AG08396 (cell line): ENCODE measurements at places on chromosomes 1 and 21.

GRCh38 chr1:200740571-200741208, 2.0 kb downstream of the CAMSAP2 start:
- DNase-seq: no peak

GRCh38 chr1:45567911-45568310, 15.9 kb upstream of the NASP start:
- no peak for DNase-seq

GRCh38 chr1:185207170-185207569, 50.2 kb downstream of the SWT1 start:
- no peak for DNase-seq

DNA sequence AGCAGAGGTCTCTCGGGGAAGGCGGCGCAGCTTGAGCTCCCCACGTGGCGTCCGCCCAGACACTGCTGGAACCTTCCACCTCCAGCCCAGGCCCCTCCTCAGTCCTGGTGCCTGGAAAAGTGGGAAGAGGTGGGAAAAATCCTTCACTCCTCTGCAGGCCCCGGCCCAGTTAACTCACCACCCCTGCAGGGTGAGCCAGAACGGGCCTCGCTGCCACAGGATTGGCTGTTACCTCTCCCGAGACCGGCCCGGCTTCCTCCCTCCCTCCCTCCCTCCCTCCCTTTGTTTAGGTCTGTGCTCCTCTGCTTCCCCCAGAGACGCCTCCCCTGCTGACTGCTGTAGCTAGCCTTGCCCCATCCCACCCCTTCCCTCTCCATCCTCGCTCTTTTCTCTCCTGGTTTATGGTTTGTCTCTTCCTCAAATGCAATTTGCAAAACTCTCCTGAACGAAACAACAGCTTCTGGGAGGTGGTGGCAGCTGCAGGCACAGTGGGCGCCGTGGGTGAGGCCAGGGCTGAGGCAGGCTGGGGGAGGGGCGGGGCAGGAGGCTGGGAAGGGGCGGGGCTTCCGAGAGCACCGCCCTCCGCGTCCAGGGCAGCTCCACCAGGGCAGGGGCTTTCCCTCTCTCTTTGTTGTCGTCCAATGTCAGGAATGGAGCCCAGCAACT, 6.5 kb downstream of the CAPN9 start:
- no peak for DNase-seq

GRCh38 chr21:42151948-42152220, 67.1 kb upstream of the ABCG1 start:
- no peak for DNase-seq

DNA sequence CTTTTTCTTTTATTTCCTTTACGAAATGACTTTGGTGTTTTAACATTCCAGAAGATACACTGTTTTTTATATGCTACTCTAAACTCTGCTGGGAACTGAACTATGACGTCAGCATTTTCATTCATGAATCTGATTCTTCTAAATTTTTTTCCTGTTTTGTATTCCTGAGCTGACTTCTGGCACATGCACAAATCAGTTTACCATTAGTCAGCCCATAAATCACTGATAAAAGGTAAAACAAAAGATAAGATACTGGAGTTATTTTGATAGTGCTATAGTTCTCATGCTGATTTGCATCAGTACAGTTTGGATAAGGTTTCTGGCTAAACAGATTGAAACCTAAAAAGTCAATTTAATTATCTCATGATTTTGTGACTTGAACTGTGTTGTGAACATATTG, 10.4 kb downstream of the CAMTA1 start:
- peak; percentile 57 for DNase-seq
